Activated T-cell treated with anti-CD3 and anti-CD28 coated beads for 1 hour (primary cell): ENCODE measurements at places on chromosomes 4 and X.

- DNase-seq: peak; percentile 13
Measured at GRCh38 chrX:153885968-153886903, at the start of gene L1CAM. Gene L1CAM, minus strand, starts transcription at chrX:153886173. Its CDS starts 10,337 bp downstream, at chrX:153875836.

DNA sequence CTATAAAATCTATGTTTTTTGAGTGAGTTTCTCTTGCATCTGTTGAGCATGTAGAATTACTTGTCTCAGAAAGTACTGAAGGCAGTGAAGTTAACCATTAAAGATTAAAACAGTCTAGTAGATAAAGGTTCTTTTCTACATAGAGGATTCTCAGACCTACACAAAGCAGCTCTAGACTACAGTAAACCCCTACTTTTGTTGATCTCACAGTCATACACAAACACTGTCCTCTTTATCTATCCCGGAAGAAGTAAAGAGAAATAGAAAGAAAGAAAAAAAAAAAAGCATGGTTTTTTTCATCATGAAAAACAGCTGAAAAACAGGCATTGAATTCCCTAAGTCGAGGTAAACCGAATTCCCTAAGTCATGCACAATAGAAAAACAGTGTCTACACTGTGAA is 58.6 kb downstream of the COL25A1 start:
- DNase-seq: no peak

GRCh38 chr4:98283219-98284189 is 22.3 kb downstream of the RAP1GDS1 start:
- DNase-seq: no peak

GRCh38 chr4:48297256-48297846 is 27.7 kb upstream of the TEC start:
- no peak for DNase-seq

GRCh38 chrX:29842552-29842951 is 372.8 kb upstream of the MAGEB2 start:
- DNase-seq: no peak

GRCh38 chrX:71103110-71103983 is 3.2 kb downstream of the CXorf65 start:
- peak; percentile 37 for DNase-seq

DNA sequence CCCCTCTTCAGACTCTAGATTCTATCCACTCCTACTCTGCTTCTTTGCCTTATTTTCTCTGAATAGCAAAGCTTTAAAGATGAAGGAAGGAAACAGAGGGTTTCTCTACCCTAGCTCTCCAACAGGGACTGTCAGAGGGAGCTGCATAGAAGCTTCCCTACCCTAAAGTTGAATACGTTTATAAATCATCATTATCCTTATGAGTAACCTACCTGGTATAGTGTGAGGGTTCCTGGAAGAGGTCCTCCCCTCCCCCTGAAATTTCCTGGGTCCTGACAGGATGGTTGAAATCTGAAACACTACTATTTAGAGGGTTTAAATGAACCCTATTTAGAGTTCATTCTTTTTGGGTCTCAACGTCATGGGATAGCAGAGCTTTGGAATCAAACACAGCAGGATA is 187.0 kb upstream of the RBPJ start:
- no peak for DNase-seq

GRCh38 chr4:73086095-73086868 is 16.8 kb upstream of the COX18 start:
- DNase-seq: no peak
